Smooth muscle cell of the brain vasculature (primary cell): ENCODE measurements at places on chromosomes 4 and X.

GRCh38 chrX:16208601-16209000 is 41.3 kb downstream of the MAGEB17 start:
- no peak for DNase-seq

DNA sequence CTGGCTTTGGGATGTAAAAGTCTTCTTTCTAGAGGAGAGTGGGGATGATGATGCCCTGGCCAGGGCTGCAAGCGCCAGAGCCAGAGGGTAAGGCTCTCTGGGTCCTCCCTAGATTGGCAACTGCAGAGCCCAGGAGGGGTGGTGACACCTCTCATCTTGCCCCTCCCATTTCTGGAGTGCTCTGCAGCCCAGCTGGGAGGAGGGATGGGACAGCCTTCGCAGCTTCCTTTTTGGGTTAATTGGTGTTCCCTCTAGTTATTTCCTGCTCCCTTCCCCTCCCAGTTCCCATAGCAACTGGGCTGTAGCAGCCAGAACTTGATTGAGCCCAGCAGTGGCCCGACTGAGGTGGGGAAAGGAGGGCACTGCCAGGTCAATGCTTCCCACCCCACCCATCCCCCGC is 19.2 kb downstream of the NALF2 start:
- DNase-seq, result no peak

DNA sequence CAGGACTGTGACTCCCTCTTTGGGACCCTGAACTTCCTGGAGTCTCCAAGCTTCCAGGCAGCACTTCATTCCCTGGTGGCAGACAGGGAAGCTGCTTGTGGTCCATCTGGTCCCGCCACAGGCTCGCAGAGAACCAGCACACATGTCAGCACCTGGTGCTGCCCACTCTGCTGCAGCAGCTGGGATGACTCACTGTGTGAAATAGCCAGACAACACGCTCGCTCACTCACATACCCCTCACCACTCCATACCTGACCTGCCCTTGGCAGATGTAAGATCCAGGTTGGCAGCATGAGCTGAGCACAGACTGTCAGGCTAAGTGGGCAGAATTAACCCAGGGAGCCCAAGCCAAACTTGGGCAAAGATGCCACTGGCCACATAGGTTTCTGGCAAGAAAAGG is 613.5 kb downstream of the PCDH18 start:
- no peak for DNase-seq

DNA sequence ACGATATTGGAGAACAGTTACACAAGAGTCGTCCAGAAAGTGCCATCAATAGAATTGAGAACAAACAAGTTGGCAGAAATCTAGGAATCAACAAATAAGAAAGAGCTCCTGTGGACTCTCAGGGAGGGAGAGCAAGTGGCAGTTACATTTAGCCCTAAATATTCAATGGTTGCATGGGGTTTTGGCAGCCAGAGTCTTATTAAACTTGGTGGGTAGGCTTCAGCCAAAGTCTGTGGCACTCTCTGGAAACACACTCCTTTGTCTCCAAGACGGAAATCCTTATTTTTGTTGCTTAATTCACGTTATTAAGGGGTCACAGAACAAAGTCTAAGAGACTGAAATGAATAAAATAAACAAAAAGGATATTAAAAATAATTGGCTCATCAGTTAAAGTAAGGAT is 742.2 kb upstream of the ATOH1 start:
- no peak for DNase-seq

DNA sequence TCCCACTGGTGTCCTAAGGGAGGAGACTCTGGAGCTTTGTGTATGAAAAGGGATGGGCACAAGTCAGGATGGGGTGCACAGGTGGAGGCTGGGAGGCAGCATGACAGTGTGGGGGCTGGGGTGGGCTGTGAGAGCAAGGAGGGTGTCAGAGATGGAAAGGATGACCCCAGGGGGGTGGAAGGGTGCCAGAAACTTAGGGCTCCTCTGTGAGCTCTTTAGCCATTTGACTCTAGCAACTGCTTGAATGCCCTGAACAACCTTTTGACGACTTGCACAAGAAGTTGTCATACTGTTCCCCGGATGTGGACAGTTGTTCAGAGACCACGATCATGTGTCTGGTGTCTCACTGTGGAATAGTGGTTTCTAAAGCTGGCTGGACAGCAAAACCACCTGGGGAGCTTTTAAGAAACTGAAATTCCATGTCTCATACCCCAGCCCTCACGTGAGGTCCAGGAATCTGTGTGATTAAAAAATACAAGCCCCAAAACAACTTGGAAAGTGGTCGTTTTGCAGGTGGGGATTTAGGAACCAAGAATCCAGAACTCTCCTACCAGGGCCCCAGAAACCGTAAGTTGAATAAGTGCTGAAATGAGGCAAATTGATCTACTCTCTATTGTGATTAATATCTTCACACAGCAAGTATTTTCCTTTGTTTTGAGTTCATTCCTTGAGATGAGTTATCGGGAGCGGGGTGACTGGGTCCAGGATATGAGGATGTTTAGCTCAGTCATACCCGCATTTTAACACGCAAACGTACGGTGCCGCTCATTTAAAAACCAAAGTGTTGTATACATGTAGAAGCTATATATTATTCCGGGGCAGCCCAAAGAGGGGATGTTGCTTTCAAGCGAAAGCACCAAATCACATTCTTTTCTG is 3.4 kb downstream of the RHOH start:
- DNase-seq, result no peak

DNA sequence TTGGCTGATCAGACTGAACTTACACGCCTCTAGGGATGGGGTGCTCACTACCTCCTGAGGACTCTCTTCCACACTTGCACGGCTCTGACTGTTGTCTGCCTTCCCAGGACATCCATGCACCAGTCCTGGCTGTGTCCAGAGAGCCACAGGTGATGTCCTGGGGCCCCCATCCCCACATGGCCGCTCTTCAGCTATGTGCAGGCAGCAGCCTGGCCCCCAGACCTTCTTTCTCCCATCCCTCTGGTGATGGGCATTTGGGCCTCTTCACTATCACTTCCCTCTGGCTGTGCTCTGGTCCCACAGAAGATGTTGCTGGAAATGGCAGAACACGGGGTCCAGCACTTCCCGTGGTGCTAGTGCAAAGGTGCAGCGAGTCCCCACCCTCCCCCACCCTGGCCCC is 40.9 kb upstream of the HMX1 start:
- DNase-seq, result no peak

GRCh38 chrX:21655901-21656586 is 2.1 kb downstream of the KLHL34 start:
- no peak for DNase-seq

GRCh38 chrX:20906571-20906970 is 467.6 kb upstream of the CNKSR2 start:
- no peak for DNase-seq

DNA sequence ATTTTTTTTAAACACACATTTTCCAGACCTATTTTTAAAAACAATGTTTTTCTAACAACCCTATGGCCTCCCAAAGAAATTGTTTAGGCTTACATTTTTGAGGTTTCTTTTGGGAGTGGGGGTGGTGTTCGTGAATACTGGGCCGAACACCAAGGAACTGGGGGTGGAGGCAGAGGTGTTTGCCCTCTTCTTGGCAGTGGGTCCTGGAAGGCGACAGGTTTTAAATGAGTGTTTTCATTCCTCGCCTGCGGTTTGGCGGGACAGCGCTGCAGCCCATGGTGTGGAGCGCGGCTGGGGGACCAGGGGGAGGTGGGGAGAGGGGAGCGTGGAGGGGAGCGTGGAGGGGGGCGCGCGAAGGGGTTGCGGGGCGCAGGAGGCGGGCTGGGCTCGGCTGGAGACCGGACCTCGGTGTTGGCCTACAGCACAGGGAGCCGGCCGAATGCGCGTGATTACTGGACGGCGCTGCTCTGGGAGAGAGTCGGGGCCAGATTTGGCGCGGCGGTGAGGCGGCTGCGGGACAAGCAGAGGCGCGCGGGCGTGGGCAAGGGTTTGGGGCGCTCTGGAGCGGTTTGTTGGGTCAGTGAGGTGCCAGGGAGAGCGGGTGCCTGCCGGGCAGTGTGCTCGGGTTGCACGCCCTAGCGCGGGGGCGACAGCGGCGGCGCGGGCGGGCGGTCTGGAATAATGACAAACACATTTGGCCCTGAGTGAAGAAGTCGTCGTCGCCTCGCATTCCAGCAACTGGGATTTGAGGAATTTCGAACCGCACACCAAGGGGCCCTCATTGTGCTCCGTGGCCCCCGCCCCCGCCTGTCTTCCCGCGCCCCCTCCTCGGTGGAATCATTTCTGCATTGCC is 764 bp downstream of the PDGFRA start:
- DNase-seq, result no peak

DNA sequence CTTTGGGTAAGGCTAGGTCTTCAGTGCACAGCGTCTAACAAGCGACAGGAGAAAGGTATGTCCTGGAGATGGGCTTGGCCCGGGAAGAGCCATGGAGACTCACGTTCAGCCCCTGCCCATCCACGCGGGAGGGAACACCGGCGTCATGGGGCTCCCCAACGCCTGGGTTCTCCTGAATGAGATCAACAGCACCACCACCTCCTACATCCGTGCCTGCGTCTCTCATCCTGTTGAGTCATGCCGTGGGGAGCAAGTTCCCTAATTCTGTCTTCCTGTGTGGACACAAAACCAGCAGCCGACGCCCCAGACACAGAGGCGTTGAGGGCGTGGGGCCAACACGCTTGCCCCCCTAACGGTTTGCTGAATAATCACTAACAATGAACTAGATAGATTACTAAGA is 20.1 kb upstream of the IL3RA start:
- DNase-seq, result no peak

DNA sequence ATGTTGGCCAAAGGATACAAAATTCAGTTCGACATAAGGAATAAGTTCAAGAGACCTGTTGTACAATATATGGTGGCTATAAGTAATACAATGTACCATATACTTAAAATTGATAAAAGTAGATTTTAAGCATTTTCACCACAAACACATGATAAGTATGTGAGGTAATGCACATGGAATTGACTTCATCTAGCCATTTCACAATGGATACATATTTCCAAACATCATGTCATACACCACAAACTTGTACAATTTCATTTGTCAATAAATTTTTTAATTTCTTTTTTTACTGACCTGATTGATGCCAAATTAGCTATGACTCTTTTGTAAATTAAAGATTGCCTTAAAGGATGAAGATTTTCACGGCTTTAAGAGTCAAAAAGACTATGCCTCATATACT is 103.1 kb upstream of the VCX2 start:
- DNase-seq, result no peak

DNA sequence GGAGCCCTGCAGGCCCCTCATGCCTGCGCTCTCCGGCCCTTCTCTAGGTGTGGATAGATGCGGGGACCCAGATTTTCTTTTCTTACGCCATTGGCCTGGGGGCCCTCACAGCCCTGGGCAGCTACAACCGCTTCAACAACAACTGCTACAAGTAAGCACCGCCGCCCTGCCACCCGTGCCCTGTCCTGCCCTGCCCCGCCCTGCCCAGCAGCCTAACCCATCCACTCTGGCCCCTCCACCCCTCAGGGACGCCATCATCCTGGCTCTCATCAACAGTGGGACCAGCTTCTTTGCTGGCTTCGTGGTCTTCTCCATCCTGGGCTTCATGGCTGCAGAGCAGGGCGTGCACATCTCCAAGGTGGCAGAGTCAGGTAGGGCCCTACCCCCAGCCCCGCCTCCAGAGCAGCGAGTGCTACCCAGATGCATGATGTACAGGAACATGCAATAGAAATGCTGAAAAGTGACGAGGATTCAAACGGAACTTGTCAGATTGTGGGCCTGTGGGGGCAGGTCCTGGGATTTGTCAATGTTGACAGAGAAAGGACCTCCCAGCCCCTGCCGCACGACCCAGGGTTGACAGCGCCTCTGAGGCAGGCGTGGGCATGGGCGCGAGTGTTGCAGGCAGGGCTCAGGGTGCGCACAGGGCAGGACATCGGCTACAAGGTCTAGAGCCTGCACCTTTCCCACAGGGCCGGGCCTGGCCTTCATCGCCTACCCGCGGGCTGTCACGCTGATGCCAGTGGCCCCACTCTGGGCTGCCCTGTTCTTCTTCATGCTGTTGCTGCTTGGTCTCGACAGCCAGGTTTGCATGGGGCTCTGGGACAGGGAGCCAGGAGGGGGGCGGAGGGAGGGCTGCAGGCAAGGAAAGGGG is 5.7 kb downstream of the SLC6A8 start:
- no peak for DNase-seq

DNA sequence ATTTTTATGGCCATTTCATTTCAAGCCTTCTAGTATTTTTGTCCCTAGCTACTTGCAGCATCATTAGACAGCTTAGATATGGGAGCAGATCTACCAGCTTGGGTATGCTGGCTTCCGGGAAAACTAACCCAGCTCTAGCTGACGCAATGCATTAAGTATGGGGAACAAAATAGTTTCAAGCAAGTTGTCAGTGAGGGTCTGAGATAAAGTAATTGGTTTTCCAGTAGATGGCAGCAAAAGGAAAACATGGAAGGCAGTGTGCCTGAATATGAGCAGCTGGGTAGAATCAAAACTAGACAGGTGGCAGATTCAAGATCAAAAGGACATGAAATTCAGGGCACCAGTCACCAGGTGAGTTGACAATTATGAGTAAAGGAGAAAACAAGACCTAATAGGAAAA is 340.9 kb upstream of the CTSO start:
- DNase-seq, result peak; percentile 43

- DNase-seq, result no peak
Measured at GRCh38 chr4:95268819-95269565, 279.8 kb downstream of the UNC5C start.

GRCh38 chrX:16517039-16517605 is 132.8 kb upstream of the S100G start:
- no peak for DNase-seq

GRCh38 chr4:132063829-132064228 is 1085.3 kb upstream of the PCDH10 start:
- no peak for DNase-seq

GRCh38 chr4:29309050-29309449 is 1411.1 kb upstream of the PCDH7 start:
- no peak for DNase-seq

DNA sequence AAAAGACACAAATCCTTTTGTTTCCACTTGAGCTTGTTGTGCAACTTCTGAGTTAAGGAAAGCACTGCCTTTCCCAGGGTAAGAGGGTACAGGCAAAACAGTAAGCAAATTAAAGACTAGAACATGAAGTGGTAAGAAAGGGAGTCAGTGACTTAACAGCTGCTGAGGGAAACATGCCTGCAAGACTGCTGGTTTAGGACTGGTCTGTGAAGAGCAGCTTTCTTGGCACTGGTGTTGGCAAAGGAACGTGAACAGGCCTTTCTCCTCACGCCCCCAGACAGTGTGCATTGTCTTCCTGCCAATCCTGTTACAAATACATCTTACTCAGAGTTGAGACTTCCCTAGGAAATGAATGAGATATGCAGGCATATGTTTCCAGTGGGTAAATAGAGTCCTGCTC is 2.6 kb downstream of the LHFPL1 start:
- no peak for DNase-seq

GRCh38 chrX:108736509-108737479 is at the start of gene IRS4:
Gene IRS4 (minus strand): TSS chrX:108736563.
- no peak for DNase-seq

- DNase-seq, result no peak
Measured at GRCh38 chr4:6549445-6549844, 25.5 kb upstream of the MAN2B2 start.

GRCh38 chrX:102712216-102712966 is at the start of gene GPRASP2:
Gene GPRASP2 (plus strand): TSS chrX:102712448. CDS start chrX:102714870, 2,422 bp downstream.
- DNase-seq, result no peak

GRCh38 chr4:188976644-188977115 is 837.4 kb downstream of the TRIML1 start:
- DNase-seq, result peak; percentile 53

GRCh38 chr4:67885762-67886161 is 2.0 kb upstream of the TMPRSS11D start:
- no peak for DNase-seq
